Adipocyte (in vitro differentiated cells): ENCODE measurements at places on chromosomes 1 and 21.
A peak's percentile ranks its signal among the peaks of the same experiment; 100 is the strongest.

DNA sequence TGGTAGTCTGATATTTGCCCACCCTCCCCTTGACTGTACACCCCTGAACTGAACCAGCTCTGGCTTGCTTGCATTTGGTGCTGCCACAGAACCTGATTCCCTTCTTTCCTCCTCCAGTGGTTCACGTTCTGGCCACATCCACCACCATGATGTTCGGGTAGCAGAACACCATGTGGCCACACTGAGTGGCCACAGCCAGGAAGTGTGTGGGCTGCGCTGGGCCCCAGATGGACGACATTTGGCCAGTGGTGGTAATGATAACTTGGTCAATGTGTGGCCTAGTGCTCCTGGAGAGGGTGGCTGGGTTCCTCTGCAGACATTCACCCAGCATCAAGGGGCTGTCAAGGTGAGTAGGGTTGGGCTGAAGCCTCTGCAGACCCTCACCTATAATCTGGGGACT is 1.8 kb downstream of the CDC20 start:
- DNase-seq: no peak

- no peak for DNase-seq
Measured at GRCh38 chr1:171112119-171112518, 21.4 kb downstream of the FMO3 start.

GRCh38 chr1:10696977-10697376 is 99.5 kb downstream of the CASZ1 start:
- no peak for DNase-seq

DNA sequence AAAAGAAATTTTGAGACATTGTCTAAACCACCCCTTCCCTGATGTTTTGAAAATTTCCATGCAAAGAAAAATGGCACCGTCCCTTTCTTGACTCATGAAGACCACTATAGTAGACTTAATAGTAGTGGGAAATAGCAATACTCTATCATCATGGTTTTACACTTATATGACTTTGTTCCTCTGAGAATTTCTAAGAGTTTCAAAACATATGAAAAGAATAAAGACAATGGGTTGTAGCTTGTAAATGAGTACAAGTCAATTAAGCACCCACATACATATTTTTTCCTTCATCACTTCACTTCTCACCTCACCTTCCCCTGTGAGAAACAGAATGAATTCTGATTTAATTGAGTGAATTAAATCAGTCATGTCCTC is 151.7 kb downstream of the LYPLAL1 start:
- no peak for DNase-seq

DNA sequence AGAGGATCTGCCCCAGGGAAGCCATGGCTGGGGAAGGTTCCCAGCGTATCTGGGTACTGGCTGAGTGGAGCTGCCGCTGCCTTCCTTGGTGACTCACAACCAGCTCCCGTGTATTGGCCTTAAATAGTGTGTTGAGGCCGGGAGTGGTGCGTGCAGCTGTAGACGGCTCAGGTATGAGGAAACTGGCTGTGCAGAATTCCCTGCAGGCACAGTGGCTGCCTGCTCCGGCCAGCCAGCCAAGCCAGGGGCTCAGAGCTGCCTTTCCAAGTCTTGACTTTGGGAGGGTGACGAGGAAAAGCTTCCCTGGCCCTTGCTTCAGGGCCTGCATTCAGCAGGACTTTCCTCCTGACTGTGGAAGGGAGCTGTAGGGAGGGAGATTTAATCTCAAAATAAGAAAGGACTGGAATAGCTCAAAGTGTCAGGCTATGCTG is at the start of gene VTCN1:
TSS of gene VTCN1 (minus strand) at position 97 of the 431 bp plus-strand sequence. CDS start at position 25, 72 bp downstream.
- no peak for DNase-seq

- DNase-seq: no peak
Measured at GRCh38 chr1:41919131-41919530, 409 bp upstream of the HIVEP3 start.

GRCh38 chr1:189960769-189961168 is 516.9 kb downstream of the BRINP3 start:
- DNase-seq: no peak

- DNase-seq: peak; percentile 98
Measured at GRCh38 chr21:38985568-38986378, 180.0 kb downstream of the ETS2 start.

DNA sequence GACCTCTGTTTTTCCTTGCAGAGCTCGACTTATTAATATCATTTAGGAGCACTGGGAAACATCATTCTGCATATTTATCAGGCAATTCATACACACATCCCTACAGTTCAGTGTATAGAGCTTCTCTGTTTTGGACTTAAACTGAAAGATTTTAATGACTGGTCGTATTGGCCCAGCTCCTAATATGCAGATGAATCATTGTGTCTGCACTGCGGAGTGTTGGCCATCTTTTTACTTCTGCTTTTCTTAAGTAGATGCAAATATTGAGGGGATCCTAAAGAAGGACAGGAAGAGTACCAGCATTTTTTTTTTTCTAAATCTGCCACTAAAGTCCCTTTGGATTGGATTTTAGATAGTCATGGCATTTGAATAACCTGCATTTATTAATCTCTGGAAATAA is 154.8 kb downstream of the BACH1 start:
- DNase-seq: no peak

DNA sequence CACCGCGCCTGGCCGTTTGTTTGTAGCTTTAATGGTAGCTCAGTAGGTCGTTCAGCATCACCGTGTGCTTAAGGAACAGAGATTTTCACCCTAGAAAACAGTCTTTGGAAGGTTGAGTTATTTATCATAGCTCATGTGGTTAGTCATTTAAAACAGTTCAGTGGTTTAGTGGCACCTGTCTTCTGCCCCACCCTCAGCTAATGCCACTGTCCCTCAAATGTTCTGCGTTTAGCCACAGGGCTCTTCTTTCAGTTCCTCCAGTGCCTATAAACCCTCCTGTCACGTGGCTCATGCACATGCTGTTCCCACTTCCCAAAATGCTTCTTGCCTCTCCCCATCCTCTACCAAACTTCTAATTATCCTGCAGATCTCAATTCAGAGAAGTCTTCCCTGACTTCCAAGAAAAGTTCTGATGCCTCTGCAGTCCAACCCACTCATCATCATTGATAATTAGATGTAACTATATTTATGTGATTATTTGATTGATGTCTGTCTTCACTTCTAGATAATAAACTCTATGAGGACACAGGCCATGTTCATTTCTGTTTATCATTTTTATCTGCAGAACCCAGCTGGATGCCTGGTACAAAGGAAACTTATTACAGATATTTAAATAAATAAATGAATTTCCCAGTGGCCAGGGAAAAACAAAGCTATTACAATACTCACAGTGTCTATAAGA is 14.4 kb upstream of the DIPK1A start:
- no peak for DNase-seq
